CD4-positive, alpha-beta T cell treated with Interleukin-12 subunit alpha and Interleukin-12 subunit beta, for 1 hour (primary cell): ENCODE measurements at places on chromosomes 12 and 14.
A peak's percentile ranks its signal among the peaks of the same experiment; 100 is the strongest.

- DNase-seq, result peak; percentile 39
Measured at GRCh38 chr14:61380984-61381383, 59.6 kb downstream of the PRKCH start.

GRCh38 chr12:52362118-52362726 is 5.1 kb downstream of the KRT85 start:
- no peak for DNase-seq

DNA sequence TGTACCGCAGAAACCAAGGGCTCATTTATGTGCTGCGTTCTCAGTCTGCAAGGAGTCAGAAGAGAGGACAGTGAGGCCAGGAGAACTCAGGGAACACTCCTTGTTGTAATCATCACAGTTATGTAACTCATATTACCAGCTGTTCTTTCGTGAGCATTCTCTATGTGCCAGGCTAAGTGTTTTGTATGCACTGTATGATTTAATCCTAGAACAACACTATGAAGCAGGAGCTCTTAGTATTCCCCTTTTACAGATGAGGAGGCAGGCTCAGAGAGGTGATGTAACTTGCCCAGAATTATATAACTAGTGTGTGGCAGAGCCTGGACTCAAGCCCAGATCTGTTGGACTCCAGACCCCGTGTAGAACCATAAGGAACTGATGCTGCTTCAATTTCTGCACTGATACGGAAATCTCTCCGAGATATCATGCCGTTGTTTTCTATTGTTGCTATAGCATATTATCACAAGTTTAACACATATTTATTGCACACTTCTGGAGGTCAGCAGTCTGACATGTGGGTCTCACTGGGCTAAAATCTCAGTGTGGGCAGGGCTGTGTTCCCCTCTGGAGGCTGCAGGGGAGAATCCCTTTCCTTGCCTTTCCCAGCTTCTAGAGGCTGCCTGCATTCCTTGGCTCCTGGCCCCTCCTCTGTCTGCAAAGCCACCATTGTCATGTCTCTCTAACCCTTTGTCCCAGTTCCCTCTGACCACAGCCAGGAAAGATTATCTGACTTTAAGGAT is 16.3 kb upstream of the CD9 start:
- DNase-seq, result no peak

DNA sequence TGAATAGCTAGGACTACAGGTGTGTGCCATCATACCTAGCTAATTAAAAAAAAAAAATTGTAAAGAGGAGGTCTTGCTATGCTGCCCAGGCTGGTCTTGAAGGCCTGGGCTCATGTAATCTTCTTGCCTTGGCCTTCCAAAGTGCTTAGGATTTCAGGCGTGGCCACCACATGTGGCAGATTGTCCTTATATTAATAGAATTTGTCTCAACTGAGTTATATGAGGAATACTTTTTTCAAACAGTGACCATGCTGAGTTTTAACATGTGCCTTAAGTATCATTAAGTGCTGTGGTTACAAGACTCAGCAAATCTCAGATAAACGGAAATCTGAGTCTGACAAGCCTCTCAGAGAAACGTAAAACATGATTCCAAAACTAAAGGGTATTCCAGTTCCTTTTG is 83.2 kb upstream of the FERMT2 start:
- no peak for DNase-seq
